ENCODE measurements at places on chromosomes 7 and 10.

- DNase-seq = no peak
Observed at GRCh38 chr7:41755096-41755495, 52.2 kb upstream of the INHBA start.

GRCh38 chr10:92845921-92846320 lies 2.4 kb upstream of the EXOC6 start:
- no peak for DNase-seq

- no peak for DNase-seq
Observed at GRCh38 chr10:3467052-3467951, 294.7 kb upstream of the PITRM1 start.

DNA sequence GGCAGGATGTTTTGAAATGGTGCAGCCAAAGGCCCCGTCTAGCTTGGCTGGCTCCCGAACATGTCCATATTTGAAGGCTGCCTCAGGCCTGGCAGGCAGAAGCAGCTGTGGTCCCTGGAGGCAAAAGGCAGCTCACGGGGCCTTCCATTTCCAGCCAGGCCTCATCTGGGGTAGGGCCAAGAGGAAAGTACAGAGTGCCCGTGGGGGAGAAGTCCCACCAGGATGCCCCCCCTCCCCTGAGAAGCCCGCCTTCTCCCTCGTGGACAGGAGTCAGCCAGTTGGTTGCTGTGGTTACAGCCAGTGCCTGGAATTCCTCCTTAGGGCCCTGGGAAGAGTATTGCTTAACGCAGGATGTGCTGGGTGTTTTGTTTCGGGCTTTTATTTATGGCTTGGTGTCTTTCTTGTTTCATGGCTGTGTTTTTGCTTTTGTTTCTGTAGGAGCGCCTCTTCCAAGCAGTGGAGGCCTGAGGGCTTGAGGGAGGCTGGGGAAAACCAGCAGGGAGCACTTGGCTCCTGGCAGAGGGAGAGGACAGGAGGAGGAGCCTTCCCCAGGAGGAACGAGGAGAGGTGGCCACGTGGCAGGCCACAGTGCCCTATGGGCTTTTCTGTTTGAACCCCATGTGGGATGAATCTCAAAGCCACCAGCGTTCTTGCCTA lies 45.4 kb downstream of the CHST3 start:
- DNase-seq = no peak

DNA sequence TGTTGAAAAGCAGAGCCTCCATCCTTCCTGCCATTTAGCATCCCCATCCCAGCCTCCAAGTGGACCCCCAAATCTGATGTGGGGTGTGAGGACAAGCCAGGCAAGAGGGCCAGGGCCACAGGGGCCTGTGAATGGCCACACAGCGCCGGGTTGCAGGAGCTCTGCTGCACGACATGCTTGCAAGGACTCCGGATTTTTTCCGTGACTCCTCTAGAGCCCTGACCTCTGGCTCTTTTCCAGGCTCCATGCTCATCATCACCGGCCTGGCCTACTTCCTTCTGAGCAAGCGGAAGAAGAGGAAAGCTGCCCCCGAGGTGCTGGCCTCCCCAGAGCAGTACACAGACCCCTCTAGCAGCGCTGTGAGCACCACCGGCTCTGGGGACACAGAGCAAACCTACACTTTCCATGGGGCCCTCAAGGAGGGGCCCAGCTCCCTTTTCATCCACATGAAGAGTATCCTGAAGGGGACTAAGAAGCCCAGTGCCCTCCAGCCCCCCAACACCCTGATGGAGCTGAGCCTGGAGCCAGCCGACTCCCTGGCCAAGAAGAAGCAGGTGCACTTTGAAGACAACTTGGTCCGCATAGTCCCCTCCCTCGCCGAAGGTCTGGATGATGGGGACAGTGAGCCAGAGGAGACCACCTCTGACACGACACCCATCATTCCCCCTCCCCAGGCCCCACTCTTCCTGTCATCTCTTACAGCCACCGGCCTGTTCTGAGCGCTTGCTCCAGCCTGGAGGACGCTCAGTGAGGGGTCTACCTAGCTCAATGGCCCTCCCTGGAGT lies 23.5 kb downstream of the TMEM72 start:
- no peak for DNase-seq

GRCh38 chr10:21317902-21318301 lies 207.6 kb downstream of the SKIDA1 start:
- no peak for DNase-seq

DNA sequence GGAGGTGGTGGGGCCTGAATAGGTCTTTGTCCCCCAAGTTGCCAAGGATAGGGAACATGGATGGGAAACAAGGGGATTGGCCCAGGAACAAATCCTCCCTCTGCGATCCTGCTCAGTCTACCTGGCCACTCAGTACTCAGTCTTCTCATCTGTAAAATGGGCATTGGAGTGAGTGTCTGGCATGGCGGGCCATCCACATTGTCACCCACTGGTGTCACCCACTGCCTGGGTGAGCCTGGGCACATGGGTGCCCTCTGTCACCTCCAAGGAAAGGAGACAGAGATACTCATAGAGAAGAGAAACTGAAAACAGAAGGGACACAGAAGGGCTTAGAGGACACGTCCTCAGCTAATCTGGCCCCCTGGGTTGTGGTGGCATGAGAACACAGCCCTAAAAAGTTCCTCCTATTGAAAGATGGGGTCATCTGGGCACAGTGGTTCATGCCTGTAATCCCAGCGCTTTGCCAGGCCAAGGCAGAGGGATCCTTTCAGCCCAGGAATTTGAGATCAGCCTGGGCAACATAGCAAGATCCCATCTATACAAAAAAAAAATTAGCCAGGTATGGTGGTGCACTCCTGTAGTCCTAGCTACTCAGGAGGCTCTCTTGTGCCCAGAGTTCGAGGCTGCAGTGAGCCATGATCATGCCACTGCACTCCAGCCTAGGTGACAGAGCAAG lies 12.5 kb upstream of the TNRC18 start:
- no peak for DNase-seq

DNA sequence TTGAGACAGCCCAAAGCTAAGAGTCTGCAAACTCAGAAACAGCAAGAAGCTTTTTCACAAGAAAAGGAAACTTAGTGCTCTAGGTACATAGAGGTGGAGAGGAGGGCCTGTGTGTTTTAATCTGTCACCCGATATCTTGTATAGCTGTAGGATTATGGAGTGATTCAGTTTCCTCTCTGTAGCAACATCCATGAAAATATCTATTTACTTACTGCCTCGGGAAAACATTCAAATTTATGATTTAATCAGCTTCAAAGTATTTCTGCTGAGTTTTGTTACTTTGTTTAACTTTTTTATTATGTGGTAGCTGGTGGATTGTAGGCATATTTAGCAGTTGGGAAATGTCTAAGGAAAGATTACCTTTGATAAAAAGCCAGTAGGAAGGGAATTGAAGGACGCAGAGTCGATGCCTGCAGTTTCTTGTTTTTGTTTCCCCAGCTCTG lies 292.0 kb downstream of the CCDC3 start:
- DNase-seq = no peak

- no peak for DNase-seq
Observed at GRCh38 chr10:92547676-92548075, 26.2 kb downstream of the IDE start.

GRCh38 chr10:70575874-70576802 lies 26.4 kb downstream of the PRF1 start:
- no peak for DNase-seq
